ENCODE measurements at places on chromosomes 16 and 17. TPM values are rescaled to one million over a fixed set of nuclear protein-coding genes. Genes with fewer than 3 reads are reported as not detected.
A peak's percentile ranks its signal among the peaks of the same experiment; 100 is the strongest.

Gene NKD1
- 0.07 TPM for total RNA-seq

Gene CEP131
- 48.0 TPM for total RNA-seq

Gene ITGB3
- total RNA-seq, result 0.36 TPM

GRCh38 chr16:68085259-68086071, at the start of gene NFATC3:
TSS of gene NFATC3 (plus strand) at chr16:68085370. CDS start at chr16:68085682, 312 bp downstream.
- H3K27ac ChIP-seq, result no peak within 1 kb of the TSS
- DNase-seq, result peak; percentile 92
- 0 out of 2 replicates have a peak, but pooled peaks cover 9% of the 10 kb centered on the region for H3K4me1 ChIP-seq
- peak within 1 kb of the TSS; percentile 89 for H3K4me3 ChIP-seq
- no peaks in the 10 kb centered on the region for H3K27me3 ChIP-seq

Gene BAHCC1
- total RNA-seq, result 9.9 TPM

- H3K27ac ChIP-seq, result peak overlapping the region; percentile 52
- no peaks in the 10 kb centered on the region for H3K36me3 ChIP-seq
- peak; percentile 87 for DNase-seq
- no peaks in the 10 kb centered on the region for H3K27me3 ChIP-seq
These were observed 40.7 kb downstream of the ABCA5 start for GRCh38 chr17:69286257-69286656.

DNA sequence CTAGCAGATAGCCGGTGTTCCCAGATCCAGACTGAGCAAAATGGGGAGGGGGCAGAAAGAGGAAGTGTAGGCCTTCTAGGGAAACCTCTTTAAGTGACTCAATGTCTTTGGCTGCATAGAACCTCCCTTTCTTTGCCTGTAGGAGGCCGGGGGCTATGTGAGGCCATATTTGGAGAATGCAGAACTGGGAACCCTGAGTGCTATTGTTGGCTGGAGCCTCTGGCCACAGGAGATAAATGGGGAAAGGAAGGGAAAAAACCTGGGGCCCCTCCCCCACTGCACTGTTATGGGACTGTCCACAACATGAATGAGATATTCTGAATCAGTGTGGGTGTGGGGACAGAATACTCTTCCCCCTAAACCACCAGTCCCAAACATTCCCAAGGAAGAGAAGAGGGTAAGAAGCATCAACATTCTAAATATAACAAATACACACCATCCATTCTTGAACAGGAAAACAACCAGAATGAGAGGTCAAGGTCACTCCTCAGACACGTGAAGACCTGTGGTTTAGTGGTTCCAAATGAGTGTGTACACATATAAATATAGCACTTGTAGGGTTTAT, 2.4 kb downstream of the VPS25 start:
- DNase-seq, result no peak
- H3K4me3 ChIP-seq, result no peak overlapping the region
- no peak overlapping the region for H3K27ac ChIP-seq
- no peaks in the 10 kb centered on the region for H3K27me3 ChIP-seq
- H3K4me1 ChIP-seq, result peaks cover 26% of the 10 kb centered on the region
- H3K36me3 ChIP-seq, result no peaks in the 10 kb centered on the region

Gene ARHGAP44
- 0.40 TPM for total RNA-seq

DNA sequence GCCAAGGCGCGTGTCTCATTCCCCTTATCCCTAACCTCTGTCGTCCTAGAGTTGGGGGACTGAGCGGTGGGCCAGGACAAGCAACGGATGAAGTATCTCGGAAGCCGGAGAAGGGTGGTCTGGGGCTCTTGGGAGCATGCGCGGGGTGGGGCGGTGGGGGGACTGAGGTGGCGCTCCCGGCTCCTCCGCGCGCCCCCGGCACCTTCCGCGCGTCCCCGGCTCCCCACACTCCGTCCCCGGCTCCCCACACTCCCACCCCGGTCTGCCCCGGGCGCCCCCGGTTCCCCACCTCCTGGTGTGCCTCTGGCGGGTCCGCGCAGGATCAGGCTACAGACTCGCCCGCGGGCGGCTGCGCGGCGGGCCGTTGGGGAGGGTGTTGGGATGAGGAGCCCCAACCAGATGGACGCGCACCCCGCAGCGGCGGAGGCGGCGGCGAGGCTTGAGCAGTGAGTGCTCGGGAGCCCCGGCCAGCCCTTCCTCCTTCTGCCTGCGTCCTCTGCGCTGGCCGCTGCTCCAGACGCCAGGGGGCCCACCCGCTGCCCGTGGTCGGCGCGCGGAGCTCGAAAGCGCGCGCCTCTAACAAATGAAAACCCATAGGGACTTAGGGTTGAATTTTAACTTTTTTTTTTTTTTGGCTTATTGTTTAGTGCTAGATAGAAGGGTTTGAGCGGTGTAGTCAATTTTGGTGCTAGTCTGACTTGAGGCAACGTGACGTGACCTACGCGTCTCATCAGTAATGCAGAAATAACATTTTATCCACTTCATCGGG, 5.6 kb upstream of the CRYM start:
- H3K36me3 ChIP-seq, result no peaks in the 10 kb centered on the region
- H3K4me1 ChIP-seq, result no peaks in the 10 kb centered on the region
- no peak overlapping the region for H3K4me3 ChIP-seq

Gene CCDC78
- 3.3 TPM for total RNA-seq

GRCh38 chr16:25464058-25464457, 206.4 kb upstream of the ZKSCAN2 start:
- H3K36me3 ChIP-seq, result no peaks in the 10 kb centered on the region
- H3K4me1 ChIP-seq, result no peaks in the 10 kb centered on the region
- no peak overlapping the region for H3K27ac ChIP-seq
- DNase-seq, result no peak

Gene DUS2
- 19.9 TPM for total RNA-seq

Gene PRAC1
- total RNA-seq, result 33.5 TPM

Gene ATAD5
- 4.2 TPM for total RNA-seq

GRCh38 chr17:66142428-66142827, 49.5 kb downstream of the CEP112 start:
- no peaks in the 10 kb centered on the region for H3K4me1 ChIP-seq
- DNase-seq, result no peak
- H3K27me3 ChIP-seq, result no peaks in the 10 kb centered on the region

- H3K36me3 ChIP-seq, result peaks cover 3% of the 10 kb centered on the region
- H3K4me3 ChIP-seq, result no peak overlapping the region
- no peak overlapping the region for H3K27ac ChIP-seq
- H3K4me1 ChIP-seq, result no peaks in the 10 kb centered on the region
- peak; percentile 46 for DNase-seq
These were observed 52.5 kb upstream of the MTSS2 start for GRCh38 chr16:70738083-70738977.

GRCh38 chr17:19716108-19717030, at the start of gene SLC47A2:
TSS of gene SLC47A2 (minus strand) at chr17:19716584. CDS start at chr17:19716555, 29 bp downstream.
- DNase-seq, result peak; percentile 26
- H3K36me3 ChIP-seq, result no peaks in the 10 kb centered on the region
- no peak within 1 kb of the TSS for H3K27ac ChIP-seq
- H3K4me1 ChIP-seq, result peaks cover 26% of the 10 kb centered on the region
- no peaks in the 10 kb centered on the region for H3K27me3 ChIP-seq
- H3K4me3 ChIP-seq, result no peak within 1 kb of the TSS

GRCh38 chr17:65820811-65821210, 259.4 kb upstream of the AXIN2 start:
- no peak overlapping the region for H3K4me3 ChIP-seq
- H3K27me3 ChIP-seq, result no peaks in the 10 kb centered on the region
- H3K4me1 ChIP-seq, result peaks cover 32% of the 10 kb centered on the region
- DNase-seq, result no peak
- peak overlapping the region; percentile 70 for H3K27ac ChIP-seq

- peaks cover 57% of the 10 kb centered on the region for H3K4me1 ChIP-seq
- peaks cover 34% of the 10 kb centered on the region for H3K36me3 ChIP-seq
- DNase-seq, result peak; percentile 33
- H3K27me3 ChIP-seq, result no peaks in the 10 kb centered on the region
- H3K27ac ChIP-seq, result no peak overlapping the region
These were observed 1.9 kb downstream of the SEC14L1 start for GRCh38 chr17:77142689-77143088.

DNA sequence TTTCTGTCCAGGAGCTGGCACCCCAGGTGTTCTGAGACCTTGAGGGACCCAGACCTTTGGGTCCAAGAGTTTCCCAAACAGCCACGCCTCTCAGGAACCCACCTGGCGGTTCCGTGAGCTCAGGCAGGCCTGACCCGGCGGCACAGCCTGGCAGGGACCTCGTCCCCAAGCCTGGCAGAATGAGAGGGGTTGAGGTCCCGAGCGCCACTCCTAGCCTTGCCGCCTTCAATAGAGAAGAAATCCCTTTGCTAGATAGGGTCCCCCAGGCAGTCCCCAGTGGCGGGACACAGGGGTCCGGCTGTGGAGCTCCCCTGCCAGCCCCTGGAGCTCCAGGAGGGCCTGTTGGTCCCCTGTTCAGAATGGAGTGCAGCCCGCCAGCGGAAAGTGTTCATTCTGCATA, 10.5 kb upstream of the CLEC18A start:
- no peak for DNase-seq
- no peak overlapping the region for H3K4me3 ChIP-seq
- H3K27ac ChIP-seq, result no peak overlapping the region
- no peaks in the 10 kb centered on the region for H3K36me3 ChIP-seq
- H3K27me3 ChIP-seq, result no peaks in the 10 kb centered on the region

Gene MYOCD
- total RNA-seq, result not detected

DNA sequence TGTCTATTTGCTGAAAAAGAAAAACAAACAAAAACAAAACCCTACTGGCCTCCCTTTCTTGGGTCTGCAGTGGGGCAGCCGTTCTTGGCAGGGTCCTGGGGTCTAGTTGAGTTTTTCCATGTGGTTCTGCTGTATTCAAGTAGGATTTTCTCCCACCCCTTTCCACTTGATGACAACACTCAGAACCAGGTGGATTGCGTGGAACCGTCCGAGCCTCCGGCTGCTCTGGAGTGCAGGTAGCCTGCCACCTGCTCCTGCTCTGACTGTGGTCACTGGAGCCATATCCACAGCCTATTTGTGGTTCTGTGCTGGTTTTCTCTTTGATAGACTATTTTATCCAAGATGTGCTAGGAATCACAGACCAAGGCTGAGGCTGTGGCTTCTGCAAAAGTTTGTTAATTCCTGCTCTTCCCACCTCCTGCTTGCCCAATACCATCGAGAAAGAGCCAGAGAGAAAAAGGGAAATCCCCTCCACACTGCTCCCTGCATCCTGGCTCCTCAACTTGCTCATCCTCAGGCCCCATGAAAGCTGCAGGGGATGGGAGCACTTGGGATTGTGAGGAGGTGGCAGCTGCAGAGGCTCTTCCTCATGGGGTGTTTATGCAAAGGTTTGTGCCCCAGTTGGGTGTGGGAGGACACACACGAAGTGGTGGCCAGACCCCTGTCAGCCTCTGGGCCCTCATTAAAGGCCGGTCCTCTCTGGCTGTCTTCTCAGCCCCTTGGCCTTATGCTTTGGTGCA, 377.8 kb upstream of the TNRC6C start:
- peaks cover 3% of the 10 kb centered on the region for H3K4me1 ChIP-seq
- no peaks in the 10 kb centered on the region for H3K36me3 ChIP-seq
- H3K4me3 ChIP-seq, result no peak overlapping the region
- peaks cover 30% of the 10 kb centered on the region for H3K27me3 ChIP-seq
- no peak overlapping the region for H3K27ac ChIP-seq

Gene ZNF469
- total RNA-seq, result 5.8 TPM

Gene CDRT15
- total RNA-seq, result not detected

DNA sequence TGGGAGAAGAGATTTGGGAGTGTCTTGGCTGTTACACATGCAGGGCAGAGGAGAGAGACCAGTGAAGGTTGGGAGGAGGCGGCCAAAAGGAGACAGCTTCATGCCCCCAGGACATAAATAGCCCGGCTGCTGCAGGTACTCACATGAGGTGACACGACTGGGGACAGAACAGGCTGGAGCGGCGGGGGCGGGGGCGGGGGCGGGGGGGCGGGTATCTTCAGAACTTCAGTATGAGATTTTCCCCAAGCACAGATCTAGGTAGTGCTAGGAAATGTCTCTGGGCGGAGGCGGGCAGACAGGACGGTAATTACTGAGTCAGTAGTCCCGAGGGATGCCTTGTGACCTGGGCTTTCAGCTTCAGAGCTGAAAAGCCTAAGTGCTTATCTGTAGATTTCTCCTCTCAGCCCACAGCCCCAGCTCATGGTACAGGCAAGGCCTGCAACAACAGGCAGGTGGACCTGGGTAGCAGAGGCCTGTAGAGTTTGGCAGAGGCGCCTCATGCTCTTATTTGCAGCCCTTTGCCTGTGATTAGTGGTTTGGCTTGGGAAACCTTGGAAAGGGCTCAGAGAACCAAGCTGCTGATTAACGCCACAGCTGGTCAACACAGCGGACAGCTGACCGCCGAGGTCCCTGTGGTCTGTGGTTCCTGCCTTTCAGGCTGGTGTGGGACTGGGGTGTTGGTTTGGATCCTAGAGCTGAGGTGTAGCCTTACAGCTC, 24.5 kb downstream of the UNK start:
- H3K36me3 ChIP-seq, result no peaks in the 10 kb centered on the region
- H3K27me3 ChIP-seq, result no peaks in the 10 kb centered on the region
- no peak for DNase-seq
- H3K27ac ChIP-seq, result no peak overlapping the region

GRCh38 chr16:24318680-24319079, 62.5 kb downstream of the CACNG3 start:
- H3K27ac ChIP-seq, result no peak overlapping the region
- no peak overlapping the region for H3K4me3 ChIP-seq
- no peaks in the 10 kb centered on the region for H3K4me1 ChIP-seq
- H3K36me3 ChIP-seq, result no peaks in the 10 kb centered on the region
- DNase-seq, result no peak

GRCh38 chr16:68496689-68497088, 42.4 kb upstream of the ZFP90 start:
- H3K27me3 ChIP-seq, result no peaks in the 10 kb centered on the region
- no peak overlapping the region for H3K27ac ChIP-seq
- peaks cover under 1% of the 10 kb centered on the region for H3K4me1 ChIP-seq

- no peak overlapping the region for H3K27ac ChIP-seq
- H3K4me1 ChIP-seq, result peaks cover 15% of the 10 kb centered on the region
- H3K36me3 ChIP-seq, result no peaks in the 10 kb centered on the region
- peak overlapping the region; percentile 85 for H3K4me3 ChIP-seq
These were observed 571 bp downstream of the TIMP2 start for GRCh38 chr17:78924481-78925151.

Gene ACE
- total RNA-seq, result 8.7 TPM

DNA sequence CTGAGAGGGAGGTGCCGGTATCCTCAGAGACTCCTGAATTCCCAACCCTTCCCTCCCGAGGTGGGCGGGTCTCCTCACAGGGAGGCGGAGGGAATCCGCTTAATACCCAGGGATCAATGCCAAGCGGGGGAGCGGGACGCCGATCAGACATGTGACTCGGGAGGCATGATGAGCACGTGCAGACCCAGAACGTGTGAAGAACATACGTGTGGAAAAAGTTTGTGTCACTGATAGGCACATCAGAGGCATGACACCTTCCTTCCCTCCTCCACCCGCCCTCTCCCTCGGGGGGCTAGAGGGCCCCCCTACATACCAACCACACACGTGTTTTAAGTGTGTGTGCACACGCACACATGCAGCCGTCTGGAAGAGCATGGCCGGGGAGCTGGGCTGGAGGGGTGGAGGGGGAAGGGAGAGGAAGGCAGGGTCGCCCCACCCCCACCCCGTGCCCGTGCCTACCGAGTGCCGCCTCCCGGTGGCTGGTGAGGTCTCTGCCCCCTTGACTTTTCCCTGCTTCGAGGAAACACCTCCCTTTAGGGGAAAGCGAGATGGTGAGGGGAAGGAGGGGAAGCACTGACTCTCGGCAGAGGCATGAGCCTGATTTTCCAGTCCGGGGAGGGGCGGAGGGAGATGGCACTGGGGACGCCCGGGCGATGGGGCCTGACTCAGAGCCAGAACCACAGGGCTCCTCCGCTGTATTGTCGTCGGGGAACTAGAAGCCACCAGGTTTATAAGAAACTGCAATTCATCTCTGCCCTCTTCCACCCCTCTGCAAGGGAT, 12.1 kb upstream of the TBX21 start:
- H3K36me3 ChIP-seq, result no peaks in the 10 kb centered on the region
- DNase-seq, result peak; percentile 88
- peak overlapping the region; percentile 4 for H3K4me3 ChIP-seq
- no peak overlapping the region for H3K27ac ChIP-seq
- H3K4me1 ChIP-seq, result peaks cover 42% of the 10 kb centered on the region
- H3K27me3 ChIP-seq, result no peaks in the 10 kb centered on the region

GRCh38 chr17:1737531-1738291, 5.0 kb upstream of the SERPINF2 start:
- no peak for DNase-seq
- H3K4me1 ChIP-seq, result no peaks in the 10 kb centered on the region
- no peak overlapping the region for H3K4me3 ChIP-seq
- no peaks in the 10 kb centered on the region for H3K36me3 ChIP-seq

Data from PC-3 (cell line).